HuH-7.5 (cell line): ENCODE measurements at places on chromosomes 7 and 10.

DNA sequence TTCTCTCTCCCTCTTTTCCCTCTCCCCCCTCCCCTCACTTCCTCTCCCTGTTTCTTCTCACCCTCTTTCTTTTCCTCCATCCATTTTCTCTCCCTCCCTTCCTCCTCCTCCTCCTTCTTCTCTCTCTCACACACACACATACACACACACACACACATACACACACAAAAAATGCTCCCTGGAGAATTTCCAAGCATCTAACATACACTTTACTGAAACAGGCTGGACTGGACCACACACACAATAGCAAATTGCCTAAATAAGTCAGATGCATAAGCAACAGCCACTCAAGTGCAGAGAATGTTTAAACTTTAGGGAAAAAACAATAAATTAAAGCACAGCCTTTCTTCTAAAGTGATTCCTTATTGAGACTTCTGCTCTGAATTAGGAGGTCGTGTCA lies 267.7 kb downstream of the FGFR2 start:
- no peak for DNase-seq

GRCh38 chr10:14693891-14694290 lies 80.8 kb downstream of the FAM107B start:
- no peak for DNase-seq

- no peak for DNase-seq
These were observed 44.2 kb downstream of the CTBP2 start for GRCh38 chr10:125116041-125116649.

GRCh38 chr10:12400266-12400931 lies 51.1 kb downstream of the CAMK1D start:
- DNase-seq: no peak

DNA sequence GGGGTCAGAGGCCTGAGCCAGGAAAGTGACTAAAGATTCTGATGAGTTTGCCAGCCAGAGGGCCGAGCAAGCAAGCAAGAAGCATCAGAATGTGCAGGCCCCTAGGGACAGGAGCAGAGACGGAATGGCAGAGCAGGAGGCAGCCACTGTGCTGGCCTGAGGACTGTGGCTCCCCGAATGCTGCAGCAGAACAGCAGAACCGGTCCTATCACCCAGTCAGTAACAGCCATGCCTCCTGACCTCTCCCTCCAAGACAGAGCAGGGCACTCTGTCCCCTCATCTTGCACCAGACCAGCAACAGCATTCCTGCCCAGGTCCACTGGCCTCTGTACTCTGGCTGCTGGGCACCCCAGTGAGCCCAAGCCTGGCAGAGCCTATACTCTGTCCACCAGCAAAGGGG lies 85.9 kb downstream of the ARHGAP22 start:
- DNase-seq: no peak

- DNase-seq: no peak
These were observed 44.2 kb downstream of the PDE1C start for GRCh38 chr7:32026083-32026425.

- DNase-seq: no peak
These were observed 317.6 kb downstream of the GRID1 start for GRCh38 chr10:86048973-86049372.

DNA sequence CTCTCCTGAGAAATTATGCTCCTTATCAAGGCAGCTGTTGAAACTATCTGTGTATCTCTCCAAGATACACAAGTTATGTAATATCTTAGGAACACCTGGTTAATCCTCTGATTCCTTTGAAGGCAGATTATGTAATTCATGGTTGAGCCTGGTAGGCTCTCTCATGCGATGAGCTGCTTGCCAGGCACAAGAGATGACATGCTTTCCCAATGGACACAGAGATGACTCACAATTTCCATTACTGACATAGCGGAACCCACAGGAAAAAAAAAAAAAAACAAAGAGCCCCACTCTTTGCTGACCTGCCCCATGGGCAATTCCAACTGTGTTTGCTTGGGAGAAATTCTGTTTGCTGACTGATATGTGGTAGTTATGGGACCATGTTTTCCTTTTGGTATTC lies 736.4 kb upstream of the PHF14 start:
- no peak for DNase-seq

DNA sequence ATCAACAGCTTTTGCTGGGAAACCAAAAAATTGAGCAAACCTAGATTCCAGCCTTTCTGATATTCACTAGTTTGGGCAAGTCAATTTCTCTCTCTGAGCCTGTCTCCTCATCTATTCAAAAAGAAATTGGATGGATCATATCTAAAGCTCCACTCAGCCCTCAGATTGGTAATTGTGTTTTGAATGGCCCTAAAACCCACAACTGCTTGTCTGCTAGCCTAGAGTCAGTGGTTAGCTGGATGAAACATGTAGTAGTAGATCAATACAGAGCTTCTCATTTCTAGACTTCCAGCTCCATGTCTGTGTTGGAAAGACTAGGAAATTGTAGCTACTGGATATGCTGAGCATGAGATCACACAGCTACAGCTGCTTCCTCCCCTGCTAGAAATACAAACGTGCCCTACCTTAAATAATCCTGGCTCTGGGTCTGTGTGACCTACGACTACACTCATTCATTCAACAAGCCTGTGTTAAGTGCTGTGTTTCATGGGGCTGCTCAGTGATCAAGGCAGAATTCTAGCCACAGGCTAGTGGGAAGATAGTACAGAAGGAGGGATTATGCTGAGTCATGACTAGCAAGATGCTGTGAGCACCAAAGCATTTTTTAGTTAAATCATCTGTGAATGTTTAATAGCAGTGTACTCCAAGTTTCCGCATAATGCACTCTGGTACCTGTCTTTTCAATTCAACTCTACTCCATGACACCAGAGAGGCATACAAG lies 15.7 kb downstream of the DNTT start:
- DNase-seq: no peak
